NCI-H1105 treated with DMSO at 0.1 percent for 48 hours (cell line): ENCODE measurements at places on chromosomes 5 and 9.

DNA sequence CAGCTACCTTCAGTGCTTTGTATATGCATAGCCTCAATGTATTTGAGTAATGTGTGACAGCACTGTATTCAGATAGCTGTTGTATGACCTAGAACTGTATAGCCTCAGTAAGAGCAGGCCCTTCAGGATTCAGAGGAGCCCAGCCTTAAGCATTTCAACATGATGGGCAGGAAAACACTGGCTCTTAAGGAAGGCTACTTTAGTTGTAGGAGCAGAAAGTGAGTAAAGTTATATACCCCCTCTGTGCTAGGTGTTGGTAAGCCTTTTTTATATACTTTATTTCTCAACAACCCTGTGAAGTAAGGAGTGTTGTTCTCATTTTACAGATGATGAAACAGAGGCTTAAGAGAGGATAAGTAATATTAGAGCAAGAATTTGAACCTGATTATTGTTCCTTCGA is 1.5 kb upstream of the GPR21 start:
- DNase-seq, result no peak

DNA sequence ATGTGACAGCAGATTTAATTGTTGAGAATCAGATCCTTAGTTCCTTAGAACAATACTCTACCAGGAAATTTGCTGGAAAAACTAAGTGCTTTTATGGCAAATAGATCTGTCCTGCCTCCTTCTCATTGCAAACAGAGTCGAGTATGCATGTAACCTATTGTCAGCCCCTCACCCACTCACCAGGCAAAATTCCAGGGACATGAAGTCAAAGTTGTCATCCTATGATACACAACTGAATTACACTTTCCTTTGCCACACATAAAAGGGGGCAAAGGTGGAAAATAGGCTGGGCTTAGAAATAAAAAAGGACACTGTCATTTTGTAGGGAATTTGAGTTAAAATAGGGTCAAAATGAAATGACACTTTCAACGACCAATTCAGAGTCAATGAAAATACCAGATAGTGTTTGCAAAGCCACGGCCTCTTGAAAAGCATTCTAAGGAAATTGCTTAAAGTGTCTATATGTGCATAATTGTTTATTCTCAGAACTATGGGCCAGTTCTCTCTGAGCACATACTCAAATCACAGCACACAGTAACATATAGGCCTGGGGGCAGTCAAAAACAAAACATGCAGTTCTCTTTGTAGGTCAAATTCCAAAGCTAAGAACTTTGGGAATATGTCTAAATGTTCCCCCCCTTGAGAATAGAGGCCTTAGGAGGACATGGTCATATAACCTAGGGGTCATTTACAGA is 452.8 kb downstream of the NFIB start:
- DNase-seq, result no peak

- DNase-seq, result no peak
Measured at GRCh38 chr5:87827539-87827938, 414.8 kb upstream of the CCNH start.

GRCh38 chr5:143657647-143658285 is 154.2 kb upstream of the HMHB1 start:
- DNase-seq, result peak; percentile 91

DNA sequence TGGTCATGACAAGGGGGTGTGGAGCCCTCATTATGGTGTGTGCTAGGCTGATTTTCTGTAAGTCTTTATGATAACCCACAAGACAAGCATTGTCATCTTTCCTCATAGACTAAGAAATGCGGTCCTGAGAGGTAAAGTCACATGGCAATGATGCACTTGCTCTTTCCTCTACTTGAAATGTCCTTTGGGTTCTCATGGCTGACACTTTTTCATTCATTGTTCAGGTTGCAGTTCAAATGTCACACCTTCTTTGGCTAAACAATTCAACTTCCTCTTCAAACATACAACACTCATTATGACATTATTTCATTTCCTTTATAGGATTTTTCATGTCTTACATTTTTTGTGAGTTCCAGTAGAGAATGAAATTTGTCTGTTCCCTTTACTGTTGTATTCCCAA is 323.6 kb upstream of the PRR16 start:
- DNase-seq, result no peak

GRCh38 chr9:113973963-113974413 is 97.9 kb downstream of the ZNF618 start:
- DNase-seq, result no peak

GRCh38 chr9:86765746-86766430 is 181.4 kb downstream of the GAS1 start:
- DNase-seq, result no peak

GRCh38 chr5:155926766-155927165 is 400.2 kb upstream of the SGCD start:
- no peak for DNase-seq

GRCh38 chr9:75490326-75490725 is 400.1 kb upstream of the PCSK5 start:
- DNase-seq, result no peak

DNA sequence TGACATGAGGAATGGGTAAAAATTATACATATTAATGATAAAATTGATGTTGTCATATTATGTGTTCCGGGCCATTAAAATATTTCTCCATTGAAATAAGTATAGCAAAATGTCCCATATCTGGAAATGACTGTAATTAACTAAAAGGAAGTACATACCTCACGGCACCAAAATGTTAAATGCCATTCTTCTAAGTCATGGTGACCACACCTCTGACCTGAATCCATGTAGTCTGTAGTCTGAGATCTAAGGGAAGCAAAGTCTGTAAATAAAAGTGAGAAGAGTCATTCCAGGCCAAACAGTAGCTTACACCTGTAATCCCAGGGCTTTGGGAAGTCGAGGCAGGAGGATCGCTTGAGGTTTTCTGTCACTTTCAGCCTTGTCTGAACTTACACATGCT is 8.7 kb upstream of the GDA start:
- DNase-seq, result no peak

DNA sequence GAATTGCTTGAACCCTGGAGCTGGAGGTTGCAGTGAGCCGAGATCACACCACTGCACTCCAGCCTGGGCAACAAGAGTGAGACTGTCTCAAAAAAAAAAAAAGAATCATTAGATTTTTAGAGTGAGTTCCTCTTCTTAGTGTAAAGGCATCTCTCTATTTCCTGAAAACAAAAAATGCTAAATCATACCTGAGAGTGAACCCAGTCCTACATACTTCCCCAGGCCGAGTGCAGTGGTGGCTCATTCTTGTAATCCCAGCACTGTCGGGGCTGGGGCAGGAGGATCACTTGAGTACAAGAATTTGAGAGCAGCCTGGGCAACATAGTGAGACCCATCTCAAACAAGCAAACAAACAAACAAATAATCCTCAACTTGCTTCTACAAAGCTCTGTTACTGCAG is 38.2 kb upstream of the LPAR1 start:
- DNase-seq, result no peak

- DNase-seq, result no peak
Measured at GRCh38 chr9:2154731-2155130, 139.6 kb downstream of the SMARCA2 start.

DNA sequence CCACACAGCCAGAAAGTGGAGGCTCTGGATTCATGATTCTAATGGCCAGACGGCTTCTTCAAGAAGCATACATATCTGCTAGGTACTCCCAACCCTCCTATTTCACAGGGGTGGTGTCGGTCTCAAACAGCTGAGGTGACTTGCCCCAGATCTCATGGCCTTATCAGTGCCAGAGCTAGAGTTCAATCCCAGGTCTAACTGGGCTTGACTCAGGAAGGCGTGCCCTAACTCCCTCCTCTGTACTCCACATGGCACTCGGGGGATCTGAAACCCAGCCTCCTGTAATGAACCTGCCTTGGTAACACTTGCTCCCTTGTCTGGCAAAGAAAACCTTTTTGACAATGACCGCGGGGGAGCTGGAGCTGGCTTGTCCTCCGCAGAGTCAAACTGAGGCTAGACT is 2.1 kb downstream of the QRFP start:
- DNase-seq, result no peak

GRCh38 chr9:36345103-36345846 is 54.8 kb downstream of the RNF38 start:
- DNase-seq, result no peak

GRCh38 chr9:69412741-69413150 is 87.7 kb downstream of the ENTREP1 start:
- no peak for DNase-seq

DNA sequence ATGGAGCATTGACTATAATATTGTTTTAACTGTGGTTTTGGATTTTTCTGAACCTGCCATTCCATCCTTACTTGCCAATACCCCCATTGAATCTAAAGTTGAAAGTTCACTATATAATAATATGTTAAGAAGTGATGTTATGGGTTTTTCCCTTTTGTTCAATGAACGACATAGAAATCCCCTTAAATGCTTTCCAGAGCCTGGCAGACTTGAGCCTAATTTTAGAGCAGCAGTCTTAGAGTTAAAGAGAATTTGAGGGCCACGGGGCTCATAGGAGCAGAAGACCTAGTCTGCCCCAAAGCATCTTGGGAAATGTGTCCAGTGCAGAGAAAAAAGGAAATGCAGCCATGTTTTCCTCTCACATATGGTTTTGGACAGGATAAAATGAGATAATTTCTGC is 146.1 kb upstream of the SLC44A1 start:
- no peak for DNase-seq

GRCh38 chr5:169131616-169132301 is 169.2 kb downstream of the SLIT3 start:
- no peak for DNase-seq

DNA sequence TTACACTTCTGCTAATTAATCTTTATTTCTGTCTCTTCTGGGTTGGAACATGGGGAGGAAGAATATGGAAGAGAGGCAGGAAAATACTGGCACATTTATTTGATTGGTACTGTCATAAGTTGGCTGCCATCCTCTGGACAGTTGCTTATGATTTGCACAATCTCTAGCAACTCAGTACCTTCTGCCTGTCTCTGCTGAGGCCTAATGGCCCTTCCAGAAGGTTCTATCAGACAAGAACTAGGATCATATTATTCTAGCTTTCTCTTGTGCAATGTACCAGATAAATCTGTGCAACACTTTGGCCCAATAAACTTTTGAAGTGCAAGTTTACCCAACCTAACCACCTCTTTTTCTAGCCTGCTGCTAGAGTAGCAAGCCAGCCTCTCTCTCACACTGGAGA is 335.0 kb downstream of the ARRDC3 start:
- no peak for DNase-seq

- no peak for DNase-seq
Measured at GRCh38 chr5:126694403-126694802, 82.5 kb upstream of the LMNB1 start.

DNA sequence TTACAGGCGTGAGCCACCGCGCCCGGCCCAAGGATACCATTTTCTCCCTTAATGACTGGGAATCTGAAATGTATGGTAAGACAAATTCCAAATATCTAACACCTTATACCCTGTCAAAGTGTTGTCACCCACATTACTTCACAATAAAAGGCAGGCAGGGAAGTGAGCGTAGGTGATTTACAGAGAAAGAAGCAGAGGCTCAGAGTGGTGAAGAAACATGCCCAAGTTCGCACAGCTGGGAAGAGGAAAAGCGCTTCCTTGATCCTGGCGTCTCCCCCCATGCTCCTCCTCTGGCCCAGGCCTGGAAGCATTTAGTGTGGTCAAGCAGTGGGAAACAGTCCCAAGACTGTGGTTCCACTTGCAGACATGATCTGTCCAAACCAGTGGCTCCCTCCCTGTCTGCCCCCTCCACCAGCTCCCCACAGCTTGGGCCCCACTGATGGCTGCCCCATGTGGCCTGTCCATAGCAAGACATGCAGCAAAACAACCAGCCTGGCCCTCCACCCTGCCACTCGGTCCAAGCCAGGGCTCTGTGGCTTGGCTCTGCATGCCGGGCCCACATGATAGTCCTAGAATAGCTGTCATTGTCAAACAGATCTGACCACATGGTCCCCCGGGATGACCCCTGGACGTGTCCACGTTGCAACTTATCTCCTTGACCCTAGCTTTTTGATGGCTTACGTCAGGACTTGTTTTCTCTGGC is 107.2 kb downstream of the TTLL11 start:
- no peak for DNase-seq
